ENCODE measurements at places on chromosomes 2 and 18.

- DNase-seq: no peak
Measured at GRCh38 chr18:62999392-62999791, 284.1 kb downstream of the PHLPP1 start.

GRCh38 chr18:39946623-39947061 is 2008.4 kb upstream of the PIK3C3 start:
- DNase-seq: no peak

DNA sequence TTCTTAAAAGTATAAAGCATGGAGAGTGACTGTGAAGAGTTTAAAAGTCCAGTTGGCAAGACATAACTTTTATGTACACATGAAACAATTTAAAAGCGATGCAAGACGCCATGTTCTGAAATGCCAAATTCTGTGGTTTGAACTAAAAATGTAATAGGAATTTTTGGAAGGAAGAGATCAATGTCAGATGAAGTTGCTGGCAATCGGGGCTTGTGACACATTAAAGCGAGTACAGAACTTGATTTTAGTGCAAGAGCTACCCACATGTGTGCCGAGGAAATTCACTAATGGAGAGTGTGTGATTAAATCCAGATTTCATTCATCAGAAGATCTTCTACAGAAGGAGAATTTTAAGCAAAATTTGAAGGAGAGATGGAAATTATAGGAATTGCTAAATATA is 220.2 kb upstream of the CCDC68 start:
- DNase-seq: no peak

DNA sequence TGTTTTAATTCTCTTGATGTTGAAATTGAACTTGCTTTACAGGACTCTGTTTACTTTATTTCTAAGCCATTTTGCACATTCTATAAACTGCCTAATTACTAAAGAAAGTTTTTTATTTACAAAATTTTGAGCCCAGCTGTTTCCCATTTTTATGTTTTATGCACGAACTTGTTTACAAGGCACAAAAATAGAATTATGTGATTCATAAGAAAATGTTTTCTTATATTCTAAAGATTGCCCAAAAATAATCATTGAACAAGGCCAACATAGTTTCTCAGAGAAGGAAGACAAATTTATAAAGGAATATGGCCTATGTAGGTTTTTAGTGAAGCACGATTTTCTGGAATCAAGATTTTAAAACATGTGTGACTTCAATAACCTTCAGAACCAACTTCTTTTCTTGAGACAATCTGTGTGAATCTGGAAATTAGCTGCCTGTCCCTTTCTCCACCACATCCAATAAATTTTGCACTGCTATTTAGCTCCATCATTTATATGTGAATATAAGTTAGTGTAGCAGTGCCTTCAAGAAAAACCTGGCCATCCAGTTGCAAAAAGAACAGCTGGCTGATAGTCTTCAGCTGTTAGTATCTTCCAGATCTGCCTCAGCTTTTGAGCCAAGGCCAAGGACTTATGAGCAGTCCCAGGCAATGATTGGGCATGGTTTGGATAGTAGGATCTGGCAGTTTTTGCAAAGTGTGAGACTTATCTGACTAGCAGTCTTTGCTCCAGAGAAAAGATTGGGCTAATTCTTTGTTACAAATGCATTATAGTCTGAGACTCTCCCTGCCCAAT is 253.2 kb upstream of the COL3A1 start:
- DNase-seq: no peak

- no peak for DNase-seq
Measured at GRCh38 chr2:109030870-109031475, 42.0 kb upstream of the EDAR start.
